ENCODE measurements at places on chromosomes 6 and 20.

DNA sequence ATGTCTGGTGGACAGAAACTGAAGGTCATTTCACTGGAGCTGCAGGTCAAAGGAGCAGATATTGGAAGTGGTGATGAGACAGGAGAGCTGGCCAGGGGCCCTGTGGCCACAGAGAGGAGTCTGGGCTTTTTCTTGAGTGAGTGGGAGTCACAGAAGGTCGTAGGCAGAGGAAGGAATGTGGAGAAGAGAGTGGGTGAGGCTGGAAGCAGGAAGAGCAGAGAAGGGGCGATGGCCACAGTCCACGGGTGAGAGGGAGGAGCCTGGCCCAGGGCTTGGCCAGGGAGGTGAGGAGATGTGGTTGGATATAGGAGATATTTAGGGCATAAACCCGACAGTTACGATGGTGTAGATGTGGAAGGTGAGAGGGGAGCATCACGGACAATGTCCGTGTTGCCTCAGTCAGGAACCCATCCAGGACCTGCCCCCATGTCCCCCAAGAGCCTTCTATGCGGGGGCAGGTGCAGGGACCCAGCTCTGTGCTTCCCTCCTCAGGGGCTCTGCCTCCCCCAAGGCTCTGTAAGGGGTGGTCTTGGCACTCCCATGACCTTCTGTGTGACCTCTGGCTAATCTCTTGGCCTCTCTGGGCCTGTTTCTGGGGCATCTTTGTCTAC, 150.5 kb upstream of the PTPN1 start:
- DNase-seq: no peak

DNA sequence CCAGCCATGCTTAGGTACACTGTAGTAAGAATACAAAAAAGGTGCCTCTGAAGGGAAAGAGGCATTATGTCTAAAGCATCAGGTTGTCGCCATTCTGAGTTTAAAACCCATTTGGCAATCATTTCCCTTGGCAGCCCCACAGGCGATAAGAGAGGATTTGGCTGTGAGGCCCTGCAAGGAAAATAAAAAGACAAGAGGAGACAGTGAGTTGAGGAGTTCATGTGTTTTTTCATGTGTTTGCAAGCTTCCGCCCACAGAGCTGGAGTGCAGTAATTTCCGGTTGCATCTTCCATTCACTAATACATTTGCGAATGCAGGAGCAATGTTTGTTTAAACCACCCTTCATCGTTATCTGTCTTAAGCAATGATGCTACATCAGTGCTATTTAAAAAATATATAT, 138.5 kb upstream of the SOX4 start:
- peak; percentile 50 for DNase-seq

GRCh38 chr20:61902221-61902869, 163.3 kb downstream of the TAF4 start:
- DNase-seq: no peak

DNA sequence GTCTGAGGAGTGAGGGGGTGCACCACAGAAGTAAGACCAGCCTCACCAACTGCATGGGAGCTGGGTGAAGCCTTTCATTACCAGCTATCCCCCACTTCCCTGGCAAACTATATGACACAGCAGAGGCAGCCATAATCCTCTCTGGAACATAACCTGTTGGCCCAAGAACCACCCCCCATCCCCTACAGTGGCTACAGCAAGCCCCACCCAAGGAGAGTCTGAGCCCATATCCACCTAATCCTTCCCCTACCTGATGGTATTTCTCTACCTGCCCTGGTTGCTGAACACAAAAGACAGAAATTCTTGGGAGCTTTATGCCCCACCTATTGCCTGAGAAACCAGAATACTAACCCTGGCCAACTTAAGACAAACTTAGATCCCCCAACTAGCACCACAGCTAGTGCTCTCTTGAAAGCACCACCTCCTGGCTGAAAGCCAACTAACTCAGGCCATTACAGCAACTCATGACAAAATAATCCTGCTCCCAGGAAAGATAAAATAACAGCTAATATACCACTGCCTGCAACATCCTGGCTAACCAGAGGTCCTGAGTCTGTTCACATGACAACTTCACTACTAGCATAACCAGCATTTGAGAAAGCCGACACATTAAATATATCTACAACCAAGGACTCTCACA, 11.2 kb downstream of the RNGTT start:
- DNase-seq: no peak

DNA sequence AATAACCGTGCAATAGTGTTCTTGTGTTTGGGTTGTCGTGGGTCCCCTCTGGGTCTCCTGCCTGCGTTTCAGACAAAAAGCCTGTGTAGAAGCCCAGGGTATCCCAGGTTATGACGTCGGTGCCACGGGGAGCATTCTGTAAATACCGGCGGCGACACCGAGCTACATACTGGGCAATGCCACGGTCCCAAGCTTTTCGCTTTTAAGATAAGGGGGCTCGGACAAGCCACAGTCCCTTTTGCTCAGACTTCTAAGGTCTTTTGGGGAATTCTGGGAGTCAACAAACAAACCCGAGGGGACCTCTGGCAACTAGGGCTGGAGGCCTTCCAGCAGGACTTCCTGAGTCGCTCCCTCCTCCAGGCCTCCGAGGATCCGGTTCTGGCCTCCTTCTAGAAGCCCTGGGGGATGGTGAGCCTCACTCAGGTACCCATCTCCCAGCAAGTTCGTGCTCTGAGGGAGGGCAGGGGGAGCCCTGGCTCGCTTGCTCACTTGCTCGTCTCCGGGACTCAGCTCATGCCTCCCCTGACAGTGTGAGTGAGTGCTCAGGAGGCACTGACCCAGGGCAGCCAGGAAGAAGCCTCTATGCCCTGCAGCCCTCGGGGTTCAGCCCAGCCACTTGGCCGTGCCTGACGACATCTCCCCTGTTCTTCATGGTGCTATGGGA, 62.4 kb upstream of the MRPS10 start:
- DNase-seq: peak; percentile 83
